ENCODE measurements at places on chromosomes 12 and 14.

DNA sequence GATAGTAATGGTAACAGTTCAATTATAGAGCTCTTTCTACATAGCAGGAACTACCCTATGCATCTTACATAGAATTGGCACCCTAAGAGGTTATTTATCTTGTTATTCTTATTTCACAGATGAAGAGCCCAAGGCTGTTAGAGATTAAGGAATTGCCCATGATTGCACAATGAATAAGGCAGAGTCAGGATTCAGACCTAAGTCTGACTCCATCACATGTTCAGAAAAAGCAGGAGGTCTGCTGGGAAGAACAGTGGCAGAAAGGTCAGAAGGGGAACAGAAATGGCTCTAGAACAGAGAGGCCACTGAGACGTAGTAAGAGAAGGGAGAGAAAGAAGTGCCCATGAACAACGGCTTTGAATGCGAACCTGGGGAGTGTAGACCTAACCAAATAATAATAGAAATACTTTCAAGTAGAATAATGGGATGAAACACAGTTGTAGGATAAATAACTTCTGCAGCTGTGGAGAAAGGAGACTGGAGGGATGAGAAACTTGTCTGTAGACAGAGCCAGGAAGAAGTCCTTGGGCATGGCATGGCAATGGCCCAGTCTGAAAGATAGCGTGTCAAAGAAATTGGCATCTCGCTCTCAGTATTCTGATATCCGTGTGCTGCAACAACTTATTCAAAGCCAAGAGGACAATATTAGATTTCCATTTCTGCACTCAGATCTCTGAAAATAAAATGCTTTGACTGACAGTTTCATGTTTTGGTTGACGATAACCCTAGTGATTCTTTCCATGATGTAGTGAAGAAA lies 17.6 kb downstream of the MYBPC1 start:
- no peak for DNase-seq

GRCh38 chr12:19227190-19227879 lies 97.8 kb downstream of the PLEKHA5 start:
- DNase-seq: no peak

DNA sequence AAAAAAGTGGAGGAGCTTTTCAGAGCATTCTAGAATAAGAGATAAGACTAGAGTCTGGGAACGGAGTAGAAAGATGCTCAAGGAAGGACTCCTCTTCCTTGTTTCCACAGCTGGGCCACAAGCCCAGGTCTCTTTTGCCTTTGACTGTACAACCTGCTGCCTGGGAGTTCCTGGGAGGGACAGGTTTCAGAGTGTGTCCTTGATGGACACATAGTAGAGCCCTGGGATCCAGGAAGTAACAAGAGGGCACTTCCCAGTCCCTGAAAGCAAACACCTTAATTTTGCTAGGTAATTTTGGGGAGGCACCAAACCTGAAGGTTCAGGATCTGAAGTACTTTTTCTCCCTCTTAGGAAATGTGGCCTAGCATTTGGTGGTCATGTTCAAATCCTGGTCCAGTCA lies 44.4 kb downstream of the CHST11 start:
- DNase-seq: no peak

DNA sequence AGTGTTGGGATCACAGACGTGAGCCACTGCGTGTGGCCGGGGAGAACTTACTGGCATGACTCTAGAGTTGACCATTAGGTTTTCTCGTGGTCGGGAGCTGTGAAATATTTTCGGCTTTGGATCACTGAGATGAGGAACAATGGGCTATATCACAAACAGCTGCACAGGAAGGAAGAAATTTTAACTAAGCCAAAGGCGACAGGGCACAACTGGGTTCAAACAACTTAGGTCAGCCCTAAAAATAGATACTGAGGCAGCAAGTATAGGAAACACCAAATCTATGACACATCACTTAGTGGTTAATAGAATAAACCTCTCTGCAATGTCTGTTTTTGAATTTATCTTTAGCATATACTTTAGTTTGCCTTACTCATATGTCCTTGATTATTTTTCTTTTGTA lies 162.9 kb downstream of the LRIG3 start:
- no peak for DNase-seq

DNA sequence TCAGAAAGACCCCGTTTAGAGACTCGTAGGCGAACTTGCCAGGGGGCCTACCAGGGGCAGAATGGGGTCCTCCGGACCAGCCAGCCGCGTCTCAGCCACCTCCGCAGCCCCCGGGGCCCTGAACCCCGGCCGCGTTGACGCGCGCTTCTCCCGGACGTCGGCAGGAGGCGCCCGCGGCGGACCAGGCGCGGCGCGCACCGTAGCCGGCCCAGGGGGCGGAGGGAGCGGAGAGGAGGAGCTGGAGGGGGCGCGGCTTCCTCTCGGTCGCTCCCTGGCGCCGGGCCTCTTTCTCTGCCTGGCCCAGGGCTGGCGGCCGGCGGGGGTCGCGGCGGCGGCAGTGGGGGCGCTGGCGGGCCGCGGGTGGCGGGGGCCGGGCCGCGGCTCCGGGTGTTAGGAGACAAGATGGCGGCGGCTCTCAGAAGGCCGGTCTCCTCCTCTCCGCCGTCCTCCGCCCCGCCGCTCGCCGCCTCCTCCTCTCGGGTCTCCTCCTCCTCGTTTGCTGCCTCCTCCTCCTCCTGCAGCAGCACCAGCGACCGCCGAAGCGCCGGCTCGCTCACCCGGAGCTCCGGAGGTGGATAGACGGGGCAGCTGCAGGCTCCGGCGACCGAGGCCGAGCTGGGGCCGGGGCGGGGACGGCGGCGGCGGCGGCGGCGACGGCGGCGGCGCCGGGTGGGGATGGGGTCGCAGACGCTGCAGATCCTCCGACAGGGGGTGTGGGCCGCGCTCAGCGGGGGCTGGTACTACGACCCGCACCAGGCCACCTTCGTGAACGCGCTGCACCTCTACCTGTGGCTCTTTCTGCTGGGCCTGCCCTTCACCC lies at the start of gene PCNX1:
Gene PCNX1, plus strand, starts transcription at position 284 of the 820 bp plus-strand sequence. Its CDS starts 392 bp downstream, at position 676.
- peak; percentile 88 for DNase-seq

All from stimulated activated CD4-positive, alpha-beta T cell treated with anti-CD3 and anti-CD28 coated beads, Interleukin-4, amount 100 ng/mL, for 4 hours (primary cell).